BJ (cell line): ENCODE measurements at places on chromosomes 5 and 9.
A peak's percentile ranks its signal among the peaks of the same experiment; 100 is the strongest.

DNA sequence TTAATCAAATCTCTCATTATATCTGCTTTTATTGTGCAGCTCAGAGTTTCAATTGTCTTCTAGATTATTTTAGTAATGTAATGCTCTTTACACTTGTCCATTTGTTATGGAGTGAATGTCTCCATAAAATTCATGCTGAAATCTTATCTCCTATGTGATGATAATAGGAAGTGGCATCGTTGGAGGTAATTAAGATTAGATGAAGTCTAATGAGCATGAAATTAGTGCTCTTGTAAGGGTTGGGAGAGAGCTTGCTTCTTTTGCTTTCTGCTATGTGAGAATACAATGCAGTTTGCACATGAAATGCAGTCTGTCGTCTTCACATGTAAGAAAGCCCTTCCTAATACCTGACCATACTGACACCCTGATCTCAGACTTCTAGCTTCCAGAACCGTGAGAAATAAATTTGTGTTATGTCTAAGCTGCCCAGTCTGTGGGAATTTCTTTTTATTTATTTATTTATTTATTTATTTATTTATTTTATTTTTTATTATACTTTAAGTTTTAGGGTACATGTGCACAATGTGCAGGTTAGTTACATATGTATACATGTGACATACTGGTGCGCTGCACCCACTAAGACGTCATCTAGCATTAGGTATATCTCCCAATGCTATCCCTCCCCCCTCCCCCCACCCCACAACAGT lies 1399.2 kb upstream of the CDH6 start:
- no peak for DNase-seq

DNA sequence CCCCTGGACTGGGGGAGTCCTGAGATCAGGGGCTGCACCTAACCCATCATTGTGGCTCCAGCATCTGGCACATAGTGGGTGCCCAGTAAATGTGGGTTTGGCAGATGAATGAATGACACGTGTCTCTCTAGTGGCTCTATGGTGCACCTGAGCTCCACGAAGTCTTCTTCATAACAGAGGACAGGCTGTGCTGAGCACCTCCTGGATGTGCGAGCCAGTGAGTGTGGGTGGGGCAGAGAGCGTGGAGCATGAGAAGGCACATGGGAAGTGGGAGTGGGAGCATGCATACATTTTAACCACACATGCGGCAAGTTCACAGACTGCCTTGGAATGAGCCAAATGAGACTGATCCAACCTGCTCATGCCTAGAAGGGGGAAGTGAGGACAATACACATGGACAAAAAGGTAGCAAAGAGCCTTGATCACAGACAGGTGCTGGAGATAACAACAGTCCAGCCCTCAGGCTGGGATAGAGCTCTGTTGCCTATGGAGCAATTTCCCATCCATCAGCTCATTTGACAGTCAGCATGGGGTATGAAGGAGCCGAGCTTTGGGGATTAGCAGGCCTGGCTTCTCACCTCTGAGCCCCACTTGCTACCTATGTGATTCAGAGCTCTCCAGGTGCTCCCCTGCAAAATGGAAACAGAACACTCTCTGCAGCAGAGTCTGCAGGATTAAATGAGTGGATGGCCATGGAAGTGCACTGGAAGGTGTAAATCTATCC lies 76.2 kb upstream of the TBC1D2 start:
- DNase-seq, result no peak

DNA sequence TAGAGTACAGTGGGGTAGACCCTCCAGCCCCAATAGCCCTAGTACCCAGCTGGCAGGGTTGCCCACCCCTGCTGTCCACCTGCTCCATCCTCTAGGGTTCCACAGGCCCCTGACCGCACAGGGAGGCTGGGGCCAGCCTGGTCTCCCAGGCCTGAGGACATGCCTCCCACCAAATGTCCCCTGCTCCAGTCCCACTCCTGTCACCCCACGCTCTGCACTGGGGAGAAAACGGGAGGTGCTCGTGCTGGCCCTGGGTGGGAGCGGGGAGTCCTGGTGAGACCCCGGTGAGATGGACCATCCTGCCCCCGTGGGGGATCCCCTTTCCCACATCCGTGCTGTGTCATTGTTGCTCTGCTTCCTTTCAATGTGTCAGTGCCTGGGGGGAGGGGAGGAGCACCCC lies 12.1 kb downstream of the CPLX2 start:
- no peak for DNase-seq

- no peak for DNase-seq
Observed at GRCh38 chr5:40401284-40402006, 278.3 kb upstream of the PTGER4 start.

DNA sequence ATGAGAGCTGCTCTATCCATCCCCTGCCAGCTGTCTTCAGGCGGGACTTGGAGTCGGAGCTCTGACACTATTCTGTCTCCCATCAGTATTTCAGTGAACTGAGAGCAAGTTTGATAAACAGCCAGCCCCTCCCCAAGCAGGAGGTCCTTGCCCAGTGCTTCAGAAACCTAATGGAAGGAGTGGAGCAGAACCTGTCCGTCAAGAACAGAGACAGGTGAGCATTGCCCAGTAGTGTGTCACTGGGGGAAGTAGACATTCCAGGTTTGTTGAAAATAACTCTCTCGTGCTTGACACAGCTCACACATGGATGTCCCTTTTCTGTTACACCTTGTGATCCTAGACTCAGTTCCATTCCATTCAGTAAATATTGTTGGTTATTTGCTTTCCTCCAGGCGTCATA lies 13.2 kb upstream of the TLX3 start:
- DNase-seq, result no peak

GRCh38 chr9:135463140-135463539 lies 16.4 kb upstream of the PPP1R26 start:
- DNase-seq, result no peak

- DNase-seq, result no peak
Observed at GRCh38 chr9:98289614-98290201, 34.3 kb upstream of the TBC1D2 start.

- DNase-seq, result no peak
Observed at GRCh38 chr5:181088289-181088688, 42.7 kb downstream of the OR2V1 start.

- peak; percentile 59 for DNase-seq
Observed at GRCh38 chr9:4126184-4126865, 173.5 kb downstream of the GLIS3 start.

- no peak for DNase-seq
Observed at GRCh38 chr5:1436036-1436435, 9.2 kb downstream of the SLC6A3 start.

DNA sequence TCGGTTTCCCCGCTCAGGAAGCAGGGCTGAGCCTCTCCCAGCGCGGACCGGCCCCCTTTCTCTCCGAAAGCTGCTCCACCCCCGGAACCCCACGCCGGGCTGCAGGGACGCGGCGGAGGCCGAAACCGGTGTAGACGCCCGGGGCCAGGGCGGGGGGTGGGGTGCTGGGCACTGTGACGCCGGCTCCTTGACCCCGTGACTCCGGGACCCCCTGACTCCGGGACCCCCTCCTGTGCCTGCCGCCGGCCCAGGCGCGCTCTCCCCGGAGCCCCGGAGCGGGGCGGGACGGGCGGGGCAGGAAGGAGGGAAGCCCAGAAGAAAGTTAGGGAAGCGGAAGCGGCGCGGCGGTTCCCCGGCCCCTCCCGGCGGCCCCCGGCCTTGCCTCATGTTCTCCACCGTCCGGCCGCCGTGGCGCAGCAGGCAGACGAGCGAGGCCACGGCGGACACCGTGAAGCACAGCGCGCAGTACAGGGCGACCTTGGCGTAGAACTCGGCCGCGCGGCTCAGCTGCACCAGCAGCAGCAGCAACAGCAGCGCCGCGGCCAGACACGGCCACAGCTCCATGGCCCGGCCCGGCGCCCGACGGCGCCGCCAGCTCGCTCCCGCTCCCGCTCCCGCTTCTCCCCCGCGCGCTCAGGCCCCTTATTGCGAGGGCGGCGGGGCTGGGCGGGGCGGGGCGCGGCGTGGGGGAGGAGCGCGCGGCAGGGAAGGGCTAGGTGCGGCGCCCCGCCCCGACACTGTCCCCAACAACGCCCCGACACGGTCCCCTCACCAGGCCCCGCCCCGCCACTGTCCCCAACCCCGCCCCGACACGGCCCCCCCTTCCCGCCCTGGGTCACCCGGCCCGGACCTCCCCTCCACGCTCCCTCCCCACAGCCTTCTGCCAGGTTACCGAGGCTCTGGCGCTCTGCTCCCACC lies at the start of gene AGPAT2:
Gene AGPAT2, minus strand, starts transcription at position 664 of the 918 bp plus-strand sequence. Its CDS starts 100 bp downstream, at position 564.
- DNase-seq, result no peak

DNA sequence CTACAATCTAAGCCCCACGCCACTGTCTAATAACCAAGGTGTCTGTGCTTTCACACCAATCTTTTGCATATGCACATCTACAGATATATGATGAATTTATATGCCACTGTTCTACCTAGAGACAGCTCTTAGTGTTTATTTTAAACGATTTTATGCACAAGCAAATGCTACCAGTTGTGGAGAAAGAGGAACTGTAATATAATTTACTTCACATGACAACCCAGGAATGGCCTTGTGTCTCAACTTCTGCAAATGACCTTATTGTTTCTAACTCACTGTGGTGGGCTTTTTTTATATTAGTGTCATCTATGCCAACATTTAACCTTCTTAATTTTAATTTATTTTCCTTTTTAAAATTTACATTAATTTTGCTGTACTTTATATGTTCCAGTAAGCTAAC lies 531.1 kb upstream of the TLE4 start:
- DNase-seq, result no peak

DNA sequence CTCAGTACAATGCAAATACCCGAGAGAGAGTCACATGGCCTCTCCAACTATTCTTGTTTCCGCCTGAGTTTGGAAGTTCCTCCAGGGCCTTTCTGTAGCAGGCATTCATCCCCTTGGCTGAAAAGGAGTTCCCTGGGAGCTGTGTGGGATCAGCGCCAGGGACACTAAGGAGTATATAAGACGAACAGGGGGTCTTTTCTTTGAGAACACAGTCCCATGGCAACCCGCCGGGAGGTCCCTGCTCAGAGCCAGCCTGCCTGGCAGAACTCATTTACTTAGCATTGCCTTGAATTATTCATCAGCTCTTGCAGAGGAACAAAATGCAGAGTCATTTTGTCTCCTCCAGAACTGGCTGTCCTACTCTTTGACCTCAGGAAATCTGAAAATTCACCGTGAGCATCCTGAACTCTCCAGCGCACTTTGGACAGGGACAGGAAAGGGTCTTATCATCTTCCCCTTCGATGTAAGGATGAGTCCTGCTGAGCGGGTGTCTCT lies 120.4 kb upstream of the OSMR start:
- no peak for DNase-seq

- DNase-seq, result no peak
Observed at GRCh38 chr9:137194909-137195308, 5.6 kb downstream of the TPRN start.

GRCh38 chr9:85224301-85224700 lies 517.5 kb downstream of the AGTPBP1 start:
- DNase-seq, result no peak

DNA sequence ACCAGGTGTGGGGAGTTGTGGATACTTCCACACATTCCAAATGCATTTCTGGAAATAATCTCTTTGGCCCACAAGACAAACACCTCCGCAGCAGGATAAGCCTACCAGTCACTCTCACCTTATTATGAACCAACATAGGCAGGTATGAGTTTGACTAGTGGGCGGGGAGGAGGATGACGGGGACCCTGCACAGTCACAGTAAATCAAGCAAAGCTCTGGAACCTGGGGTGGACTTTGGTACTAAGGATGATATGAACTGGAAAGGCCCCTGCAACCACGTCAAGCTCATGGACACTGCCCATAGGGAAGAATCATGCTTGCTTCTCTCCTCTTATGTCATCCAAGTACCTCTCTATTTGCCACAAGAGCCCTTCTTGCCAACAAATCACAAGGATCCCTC lies 259.4 kb downstream of the HSPA4 start:
- no peak for DNase-seq

- DNase-seq, result no peak
Observed at GRCh38 chr5:11387382-11387781, 516.9 kb downstream of the CTNND2 start.

DNA sequence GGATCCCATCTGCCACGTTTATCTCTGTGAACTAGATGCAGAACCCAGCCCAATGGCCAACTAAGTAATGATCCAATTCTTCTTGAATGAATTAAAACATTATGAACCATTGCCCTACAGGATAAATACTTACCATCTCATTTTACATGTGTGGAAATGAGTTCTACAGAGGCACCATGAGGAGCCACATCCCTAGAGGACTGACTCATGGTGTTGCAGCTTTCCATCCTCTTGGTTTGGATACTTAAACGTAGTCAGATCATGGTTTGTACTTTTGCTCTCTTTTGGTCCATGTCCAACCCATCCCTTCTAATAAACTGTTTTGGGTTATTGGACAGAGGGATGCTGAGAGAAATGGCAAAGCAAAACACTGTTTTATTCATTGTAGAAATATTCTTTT lies 484.8 kb downstream of the EBF1 start:
- no peak for DNase-seq

DNA sequence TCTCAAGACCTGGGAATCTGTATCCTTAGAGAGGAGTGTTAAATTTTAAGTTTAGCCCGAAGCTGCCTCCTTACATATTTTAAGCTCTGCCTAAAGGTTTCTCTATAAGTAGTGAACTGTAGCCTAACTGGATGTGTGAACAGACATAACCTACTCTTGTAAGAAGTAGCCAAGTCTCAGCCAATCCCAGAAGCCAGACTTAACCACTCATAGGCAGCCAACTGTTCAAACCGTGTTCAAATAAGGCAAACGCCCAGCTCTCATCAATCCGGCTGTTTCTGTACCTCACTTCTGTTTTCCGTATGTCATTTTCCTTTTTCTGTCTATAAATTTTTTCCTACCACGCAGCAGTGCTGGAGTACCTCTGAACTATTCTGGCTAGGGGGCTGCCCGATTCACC lies 58.7 kb upstream of the HRH2 start:
- DNase-seq, result no peak

- DNase-seq, result no peak
Observed at GRCh38 chr5:14134771-14135170, 8.4 kb upstream of the TRIO start.

- DNase-seq, result no peak
Observed at GRCh38 chr5:73422164-73422563, 26.4 kb downstream of the FOXD1 start.

DNA sequence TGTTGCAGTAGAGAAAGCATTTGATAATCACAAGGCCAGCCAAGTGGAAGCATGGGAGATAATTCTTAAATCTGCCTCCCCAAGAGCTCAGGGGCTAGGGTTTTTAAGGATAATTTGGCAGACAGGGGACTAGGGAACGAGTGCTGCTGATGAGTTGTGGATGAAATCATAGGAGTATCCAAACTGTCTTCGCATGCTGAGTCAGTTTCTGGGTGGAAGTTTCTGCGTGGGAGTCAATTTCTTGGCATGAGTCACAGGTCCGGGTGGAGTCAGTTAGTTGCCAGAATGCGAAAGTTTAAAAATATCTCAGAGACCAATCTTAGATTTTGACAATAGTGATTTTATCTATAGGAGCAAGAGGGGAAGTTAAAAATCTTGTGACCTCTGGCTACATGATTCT lies 112.6 kb downstream of the TMC1 start:
- peak; percentile 23 for DNase-seq
